ENCODE measurements at places on chromosomes 11 and 22. TPM values are rescaled to one million over a fixed set of nuclear protein-coding genes. Genes with fewer than 3 reads are reported as not detected.

GRCh38 chr11:75188671-75189070 is 37.8 kb downstream of the SLCO2B1 start:
- H3K4me1 ChIP-seq: peaks cover 6% of the 10 kb centered on the region
- no peak overlapping the region for H3K4me3 ChIP-seq
- no peak overlapping the region for H3K27ac ChIP-seq
- DNase-seq: no peak
- no peaks in the 10 kb centered on the region for H3K27me3 ChIP-seq

- no peak for DNase-seq
- no peaks in the 10 kb centered on the region for H3K36me3 ChIP-seq
- H3K4me1 ChIP-seq: peaks cover 14% of the 10 kb centered on the region
Observed at GRCh38 chr11:128779036-128779435, 85.2 kb downstream of the FLI1 start.

GRCh38 chr22:35379146-35379993 is 1.5 kb upstream of the HMOX1 start:
- no peaks in the 10 kb centered on the region for H3K27me3 ChIP-seq
- DNase-seq: no peak
- H3K4me1 ChIP-seq: peaks cover 31% of the 10 kb centered on the region

The DTX4 gene
- 13.0 TPM for polyA plus RNA-seq

GRCh38 chr22:17257121-17258001 is 38.1 kb upstream of the ADA2 start:
- peak overlapping the region; percentile 77 for H3K27ac ChIP-seq
- peak overlapping the region; percentile 17 for H3K4me3 ChIP-seq
- DNase-seq: no peak
- no peaks in the 10 kb centered on the region for H3K36me3 ChIP-seq
- H3K4me1 ChIP-seq: peaks cover 26% of the 10 kb centered on the region

GRCh38 chr22:46721501-46722085 is 16.5 kb downstream of the CERK start:
- no peaks in the 10 kb centered on the region for H3K27me3 ChIP-seq
- DNase-seq: no peak
- H3K4me3 ChIP-seq: no peak overlapping the region
- no peaks in the 10 kb centered on the region for H3K4me1 ChIP-seq
- H3K36me3 ChIP-seq: peaks cover 10% of the 10 kb centered on the region

Data from H1 (cell line).